ENCODE measurements at places on chromosomes 7 and 10.

- no peak for DNase-seq
Observed at GRCh38 chr10:21989453-21990154, 13.9 kb downstream of the DNAJC1 start.

DNA sequence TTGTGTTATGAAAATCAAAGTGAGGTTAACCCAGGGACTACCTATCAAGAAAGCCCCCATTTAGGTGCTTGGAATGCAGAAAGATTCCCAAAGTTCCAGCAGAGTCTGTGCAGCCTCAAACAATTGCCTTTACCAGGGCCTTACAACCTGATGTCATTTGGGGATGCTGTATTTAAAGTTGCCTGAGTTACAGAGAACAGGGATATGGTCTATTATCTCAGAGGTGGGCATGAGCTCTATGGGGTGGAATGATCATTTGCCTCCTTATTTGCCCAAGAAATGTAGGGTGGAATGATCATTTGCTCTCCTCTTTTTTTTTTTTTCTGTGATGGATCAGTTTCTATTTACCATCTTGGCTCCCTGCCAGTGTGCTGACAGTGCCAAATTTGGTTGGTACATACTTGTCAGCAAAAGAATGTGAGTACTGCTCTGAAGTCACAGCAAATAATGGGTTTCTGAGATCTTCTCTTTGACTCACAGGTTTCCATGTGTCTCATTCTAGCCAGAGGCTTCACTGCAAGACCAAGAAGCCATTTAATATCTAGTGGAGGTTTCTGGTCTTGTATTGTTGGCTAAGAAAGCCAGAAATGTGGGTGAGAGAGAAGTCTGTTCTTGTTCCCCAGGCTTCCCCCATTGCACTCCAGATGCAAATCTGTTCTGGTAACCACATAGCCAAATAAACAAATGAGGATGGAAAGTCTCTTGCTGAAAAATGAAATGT is 45.5 kb upstream of the ZNRF2 start:
- no peak for DNase-seq

GRCh38 chr10:3651969-3652653 is 132.9 kb downstream of the KLF6 start:
- DNase-seq = no peak

DNA sequence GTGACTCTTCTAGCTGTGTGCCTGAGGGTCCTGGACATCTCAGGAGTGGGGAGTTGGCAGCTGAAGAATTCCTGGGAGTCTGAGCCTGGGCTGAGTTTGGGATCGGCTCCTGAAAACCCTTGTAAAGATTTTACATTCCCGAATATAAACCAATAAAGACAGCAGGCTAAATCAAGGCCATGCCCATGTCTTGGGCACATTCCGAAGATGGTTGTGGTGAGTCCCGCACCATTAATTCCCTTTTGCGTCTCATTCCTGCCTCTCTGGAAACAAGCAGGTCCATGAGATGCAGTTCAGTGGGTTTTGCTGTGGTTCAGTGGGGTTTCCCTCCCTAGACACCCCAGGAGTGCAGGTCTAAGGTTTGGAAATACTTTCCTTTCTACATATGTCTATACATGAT is 90.9 kb downstream of the COL26A1 start:
- no peak for DNase-seq
